ENCODE measurements at places on chromosomes 16 and 17. TPM values are rescaled to one million over a fixed set of nuclear protein-coding genes. Genes with fewer than 3 reads are reported as not detected.
A peak's percentile ranks its signal among the peaks of the same experiment; 100 is the strongest.

DNA sequence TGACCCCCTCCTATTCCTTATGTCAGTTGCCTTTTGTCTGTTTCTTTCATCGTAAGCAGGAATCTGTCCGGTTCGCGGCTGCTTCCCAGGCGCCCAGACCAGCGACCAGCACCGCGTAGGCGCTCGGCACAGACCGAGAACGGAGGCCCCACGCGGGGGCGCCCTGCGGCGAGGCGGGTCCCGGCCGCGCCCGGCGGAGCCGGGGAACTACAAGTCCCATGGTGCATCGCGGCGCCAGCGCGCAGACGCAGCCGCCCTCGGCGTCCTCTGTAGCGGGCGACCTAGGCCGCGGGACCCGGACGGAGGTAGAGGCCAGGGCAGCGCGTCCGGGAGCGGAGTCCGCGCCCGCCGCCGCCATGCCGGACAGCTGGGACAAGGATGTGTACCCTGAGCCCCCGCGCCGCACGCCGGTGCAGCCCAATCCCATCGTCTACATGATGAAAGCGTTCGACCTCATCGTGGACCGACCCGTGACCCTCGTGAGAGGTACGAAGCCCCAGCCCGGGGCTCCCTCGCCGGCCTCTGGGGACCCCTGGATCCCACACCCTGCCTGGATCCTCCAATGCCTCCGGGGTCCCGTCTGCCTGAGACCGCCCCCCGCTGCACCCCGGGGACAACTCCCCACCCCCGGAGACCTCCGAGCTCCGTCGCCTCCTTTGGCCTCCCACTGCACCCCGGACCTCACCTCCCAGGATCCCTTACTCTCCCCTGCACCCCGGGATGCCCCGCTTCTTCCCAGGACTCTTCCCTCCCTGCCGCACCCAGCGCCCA is at the start of gene NDUFB10:
Gene NDUFB10 (plus strand): TSS at position 270 of the 771 bp plus-strand sequence. CDS start 87 bp downstream, at position 357.
- peak within 1 kb of the TSS; percentile 89 for H3K27ac ChIP-seq
- H3K4me3 ChIP-seq: peak within 1 kb of the TSS; percentile 100
- H3K36me3 ChIP-seq: peaks cover 19% of the 10 kb centered on the region
- H3K4me1 ChIP-seq: peaks cover 32% of the 10 kb centered on the region

GRCh38 chr17:61209525-61209924 is 190.1 kb upstream of the TBX2 start:
- H3K36me3 ChIP-seq: no peaks in the 10 kb centered on the region
- H3K27ac ChIP-seq: no peak overlapping the region
- H3K4me1 ChIP-seq: peaks cover 11% of the 10 kb centered on the region
- H3K4me3 ChIP-seq: no peak overlapping the region
- no peaks in the 10 kb centered on the region for H3K27me3 ChIP-seq
- no peak for DNase-seq

DNA sequence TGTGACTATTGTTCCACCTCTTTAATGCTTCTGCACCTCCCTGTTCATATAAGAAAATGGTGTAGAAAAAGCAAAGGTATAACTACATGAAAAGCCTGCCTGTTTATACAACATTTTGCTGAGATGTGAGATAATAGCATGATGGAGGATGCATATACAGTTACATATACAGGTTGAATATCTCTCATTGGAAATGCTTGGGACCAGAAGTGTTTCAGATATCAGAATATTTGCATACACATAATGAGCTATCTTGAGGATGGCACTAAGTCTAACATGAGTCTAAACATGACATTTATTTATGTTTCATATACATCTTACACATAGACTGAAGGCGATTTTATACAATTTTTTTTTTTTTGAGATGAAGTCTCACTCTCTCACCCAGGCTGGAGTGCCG is 5.7 kb upstream of the WSB1 start:
- H3K4me3 ChIP-seq: no peak overlapping the region
- no peaks in the 10 kb centered on the region for H3K27me3 ChIP-seq
- no peaks in the 10 kb centered on the region for H3K36me3 ChIP-seq
- H3K4me1 ChIP-seq: peaks cover 12% of the 10 kb centered on the region
- DNase-seq: no peak

DNA sequence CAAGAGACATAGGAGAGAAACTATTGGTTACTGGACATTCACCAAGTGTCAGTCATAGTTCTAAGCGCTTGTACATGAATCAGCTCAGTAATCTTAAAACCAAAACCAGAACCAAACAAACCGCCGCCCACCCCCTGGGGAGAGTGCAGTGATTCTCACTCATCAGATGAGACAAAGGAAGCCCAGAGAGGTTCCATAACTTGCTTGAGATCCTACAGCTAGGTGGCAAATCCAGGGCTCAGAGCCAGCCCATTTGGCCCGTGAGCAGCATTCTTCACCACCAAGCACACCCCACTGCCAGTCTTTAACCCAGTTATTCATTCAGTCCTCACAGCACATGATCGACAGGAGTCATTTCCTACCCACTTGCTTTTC is 37.2 kb upstream of the RGS9 start:
- H3K27ac ChIP-seq: peak overlapping the region; percentile 96
- DNase-seq: peak; percentile 90
- H3K27me3 ChIP-seq: no peaks in the 10 kb centered on the region
- H3K4me1 ChIP-seq: peaks cover 22% of the 10 kb centered on the region
- H3K36me3 ChIP-seq: no peaks in the 10 kb centered on the region
- peak overlapping the region; percentile 81 for H3K4me3 ChIP-seq

DNA sequence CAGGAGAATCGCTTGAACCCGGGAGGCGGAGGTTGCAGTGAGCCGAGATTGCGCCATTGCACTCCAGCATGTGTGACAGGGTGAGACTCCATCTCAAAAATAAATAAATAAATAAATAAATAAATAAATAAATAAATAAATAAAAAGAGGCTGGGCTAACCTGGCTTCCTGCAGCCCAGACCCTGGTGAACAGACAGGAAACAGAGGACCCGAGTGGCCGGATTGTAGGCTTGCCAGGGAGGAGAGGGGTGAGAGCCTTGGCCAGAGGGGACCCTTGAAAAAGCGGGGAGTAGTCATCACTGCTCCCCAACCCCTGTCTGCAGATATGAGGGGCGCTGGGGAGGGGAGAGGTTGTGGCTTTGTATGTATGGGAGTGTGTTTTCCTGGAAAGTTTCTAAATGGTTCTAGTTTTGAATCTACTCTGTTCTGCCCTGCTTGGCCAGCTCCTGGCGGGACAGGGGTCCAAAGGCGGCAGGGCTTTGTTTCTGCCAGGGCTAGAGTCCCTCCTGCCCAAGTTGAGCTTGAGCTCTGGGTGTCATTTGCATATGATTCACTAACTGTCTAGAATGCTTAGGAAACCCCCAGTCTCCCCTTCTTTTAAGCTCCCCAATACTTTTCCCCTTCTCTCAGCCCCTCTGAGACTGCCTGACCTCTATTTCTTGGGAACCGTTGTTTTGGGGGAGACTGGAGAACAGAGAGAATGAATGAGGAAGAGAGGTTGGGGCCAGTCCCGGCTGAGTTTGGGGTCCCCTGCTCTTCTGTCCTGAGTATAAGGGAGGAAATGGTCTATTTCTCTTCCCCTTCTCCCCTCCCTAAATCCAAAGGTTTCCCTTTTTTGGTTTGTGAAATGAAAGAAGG is 16.4 kb downstream of the RARA start:
- no peaks in the 10 kb centered on the region for H3K27me3 ChIP-seq
- peak overlapping the region; percentile 93 for H3K4me3 ChIP-seq
- H3K4me1 ChIP-seq: peaks cover 74% of the 10 kb centered on the region
- peak overlapping the region; percentile 99 for H3K27ac ChIP-seq

DNA sequence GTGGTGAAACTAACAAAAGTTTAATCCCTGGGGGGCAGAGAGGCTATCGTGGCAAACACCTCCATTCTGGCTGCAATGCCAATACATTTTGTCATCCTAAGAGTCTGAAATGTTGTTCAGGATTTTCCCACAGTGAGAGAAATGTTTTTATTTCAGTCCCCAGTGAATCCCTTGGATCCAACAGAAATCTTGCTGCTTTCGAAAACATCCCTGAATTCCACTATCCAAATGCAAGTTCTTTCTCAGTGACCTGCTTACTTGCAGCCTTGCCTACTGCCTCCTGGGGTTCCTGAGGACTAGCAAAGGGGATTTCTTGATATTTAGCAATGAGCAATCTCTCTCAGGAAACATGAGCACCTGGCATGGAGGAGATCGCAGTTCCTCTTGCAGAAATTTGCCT is 202.1 kb upstream of the IRX3 start:
- H3K27ac ChIP-seq: no peak overlapping the region
- no peak for DNase-seq
- H3K4me3 ChIP-seq: no peak overlapping the region
- H3K4me1 ChIP-seq: no peaks in the 10 kb centered on the region

DNA sequence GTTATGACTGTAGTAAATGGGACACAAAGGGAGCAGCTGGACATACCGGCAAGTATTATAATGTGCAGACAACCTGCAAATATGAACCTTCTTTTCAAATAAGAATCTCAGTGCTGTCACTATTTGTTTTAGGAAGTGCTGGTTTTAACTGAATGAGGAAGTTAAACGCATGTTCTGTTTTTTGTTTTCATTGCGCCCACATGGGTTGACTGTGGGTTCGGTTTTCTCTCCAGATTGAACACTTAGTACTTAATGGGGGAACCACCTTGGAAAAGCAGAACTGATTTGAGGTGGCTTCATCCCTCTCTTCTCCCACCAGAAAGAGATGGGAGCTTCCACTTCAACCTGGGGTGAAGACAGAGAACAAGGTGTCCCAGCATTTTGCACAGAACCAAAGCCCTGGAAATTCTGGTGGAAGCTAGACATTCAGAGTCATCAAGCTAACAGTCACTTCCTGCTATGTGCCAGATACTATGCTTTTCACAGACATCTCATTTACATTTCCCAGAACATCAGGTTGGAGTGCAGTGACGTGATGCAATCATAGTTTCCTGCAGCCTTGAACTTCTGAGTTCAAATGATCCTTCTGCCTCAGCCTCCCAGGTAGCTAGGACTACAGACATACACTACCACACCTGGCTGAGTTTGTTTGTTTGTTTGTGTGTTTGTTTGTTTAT is 149.8 kb downstream of the CDH13 start:
- peak overlapping the region; percentile 42 for H3K4me3 ChIP-seq
- H3K4me1 ChIP-seq: peaks cover 38% of the 10 kb centered on the region
- no peak for DNase-seq

- no peak for DNase-seq
- H3K4me3 ChIP-seq: no peak overlapping the region
- H3K4me1 ChIP-seq: peaks cover 7% of the 10 kb centered on the region
Observed at GRCh38 chr17:51443646-51444045, 183.3 kb downstream of the UTP18 start.

GRCh38 chr16:28204622-28205021 is 7.1 kb downstream of the XPO6 start:
- H3K27me3 ChIP-seq: no peaks in the 10 kb centered on the region
- H3K36me3 ChIP-seq: peaks cover 29% of the 10 kb centered on the region
- peaks cover 29% of the 10 kb centered on the region for H3K4me1 ChIP-seq
- no peak overlapping the region for H3K27ac ChIP-seq
- DNase-seq: no peak
- no peak overlapping the region for H3K4me3 ChIP-seq

- H3K27ac ChIP-seq: no peak overlapping the region
- no peaks in the 10 kb centered on the region for H3K4me1 ChIP-seq
- H3K27me3 ChIP-seq: no peaks in the 10 kb centered on the region
- no peak for DNase-seq
- H3K4me3 ChIP-seq: no peak overlapping the region
Observed at GRCh38 chr17:81117672-81118198, 47.6 kb upstream of the PVALEF start.

DNA sequence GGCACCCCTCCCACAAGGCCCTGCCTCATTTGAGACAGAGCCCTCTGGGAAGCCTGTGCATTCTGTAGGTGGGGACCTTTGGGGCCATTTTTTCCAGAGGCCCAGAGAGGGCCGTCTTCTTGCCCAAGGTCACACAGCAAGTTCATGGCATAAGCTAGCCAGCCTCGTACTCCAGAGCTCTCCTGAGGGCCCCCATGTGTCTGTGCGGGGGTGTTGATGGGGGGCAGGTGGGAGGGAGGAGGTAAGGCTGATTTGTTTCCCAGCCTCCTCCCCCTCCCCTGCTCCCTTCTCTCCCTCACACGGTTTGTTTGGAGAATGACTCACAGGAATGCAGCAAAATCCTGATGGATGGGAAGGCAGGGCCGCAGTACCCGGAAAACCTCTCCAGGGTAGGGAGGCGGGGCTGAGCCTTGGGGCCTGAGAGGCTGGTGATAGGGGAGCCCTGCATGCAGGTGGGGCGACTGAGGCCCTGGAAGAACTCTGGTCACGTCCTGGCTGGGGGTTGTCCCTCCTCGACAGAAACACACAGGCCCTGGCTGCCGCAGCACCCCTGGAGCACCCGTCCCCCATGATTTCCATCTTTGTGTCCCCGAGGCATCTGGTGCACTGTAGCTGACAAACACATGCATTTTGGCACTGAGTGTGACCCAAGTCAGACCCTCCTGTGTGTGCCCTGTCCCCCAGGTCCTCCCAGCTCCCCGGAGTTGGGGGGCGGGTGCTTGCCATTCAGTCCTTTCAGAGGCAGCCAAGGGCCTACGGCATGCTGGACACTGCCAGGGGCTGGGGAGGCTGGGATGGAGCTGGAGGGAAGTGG is 29.7 kb downstream of the RAI1 start:
- H3K27ac ChIP-seq: no peak overlapping the region
- no peaks in the 10 kb centered on the region for H3K36me3 ChIP-seq
- H3K27me3 ChIP-seq: no peaks in the 10 kb centered on the region
- no peak overlapping the region for H3K4me3 ChIP-seq
- peaks cover 23% of the 10 kb centered on the region for H3K4me1 ChIP-seq

GRCh38 chr16:83717814-83718213 is 90.0 kb upstream of the HSBP1 start:
- no peak for DNase-seq
- no peaks in the 10 kb centered on the region for H3K36me3 ChIP-seq
- no peaks in the 10 kb centered on the region for H3K4me1 ChIP-seq
- peaks cover 8% of the 10 kb centered on the region for H3K27me3 ChIP-seq
- H3K4me3 ChIP-seq: no peak overlapping the region
- H3K27ac ChIP-seq: no peak overlapping the region

DNA sequence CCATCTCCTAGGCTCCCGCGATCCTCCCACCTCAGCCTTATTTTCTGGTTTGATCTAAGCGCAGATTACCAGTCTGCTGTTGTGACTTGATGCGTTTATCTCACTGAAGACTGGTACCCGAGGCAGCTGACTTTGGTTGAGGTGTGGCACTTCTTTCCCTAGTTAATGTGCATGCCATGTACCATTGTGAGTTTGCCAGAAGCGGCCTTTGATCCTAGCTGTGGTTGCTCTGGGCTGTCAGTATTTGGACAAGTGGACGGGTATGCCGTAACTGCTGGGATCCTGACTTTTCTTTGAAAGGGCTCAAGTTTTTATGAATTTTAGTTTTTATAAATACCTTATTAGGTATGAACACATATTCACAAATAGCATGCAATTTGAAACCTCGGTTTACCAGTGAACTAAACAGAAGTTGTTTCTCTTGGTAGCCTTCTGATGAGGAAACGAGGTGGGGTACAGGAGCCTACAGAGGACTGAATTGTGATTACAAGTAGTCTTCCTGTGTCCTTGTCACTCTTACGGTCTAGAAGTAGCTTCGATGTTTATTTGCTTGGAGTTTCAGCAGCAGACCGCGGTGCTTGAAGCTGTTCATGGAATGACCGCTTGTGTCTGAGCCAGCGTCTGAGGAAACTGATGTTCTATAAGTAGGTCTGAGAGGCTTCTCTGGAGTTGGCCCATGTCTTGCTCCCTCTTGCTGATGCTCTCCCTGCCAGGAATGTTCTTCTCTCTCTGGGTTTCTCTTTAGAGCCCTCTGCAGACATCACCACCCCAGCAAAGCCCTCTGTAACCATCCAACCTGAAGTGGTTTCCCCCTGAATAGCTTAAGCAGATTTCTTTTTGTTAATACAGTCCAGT is 40.0 kb downstream of the SEC14L1 start:
- no peak overlapping the region for H3K27ac ChIP-seq
- H3K4me1 ChIP-seq: peaks cover 34% of the 10 kb centered on the region
- H3K4me3 ChIP-seq: no peak overlapping the region
- no peak for DNase-seq
- no peaks in the 10 kb centered on the region for H3K36me3 ChIP-seq

AOC3 gene
- total RNA-seq: 1.8 TPM

PIK3R5 gene
- total RNA-seq: 112 TPM

CDK3 gene
- 9.8 TPM for total RNA-seq

PRSS53 gene
- total RNA-seq: 5.1 TPM

TCAP gene
- total RNA-seq: 2.5 TPM

FBRS gene
- 140 TPM for total RNA-seq

PRDM7 gene
- total RNA-seq: not detected

Data from natural killer cell treated with Interleukin-12 subunit alpha and Interleukin-12 subunit beta and Interleukin-15 and Interleukin-18, amount 100 ng/mL, for 72 hours (primary cell).